Activated gamma-delta T cell (primary cell): ENCODE measurements at places on chromosomes 6 and 20.

- no peak for DNase-seq
These were observed 34.2 kb upstream of the B4GALT5 start for GRCh38 chr20:49747707-49748524.

DNA sequence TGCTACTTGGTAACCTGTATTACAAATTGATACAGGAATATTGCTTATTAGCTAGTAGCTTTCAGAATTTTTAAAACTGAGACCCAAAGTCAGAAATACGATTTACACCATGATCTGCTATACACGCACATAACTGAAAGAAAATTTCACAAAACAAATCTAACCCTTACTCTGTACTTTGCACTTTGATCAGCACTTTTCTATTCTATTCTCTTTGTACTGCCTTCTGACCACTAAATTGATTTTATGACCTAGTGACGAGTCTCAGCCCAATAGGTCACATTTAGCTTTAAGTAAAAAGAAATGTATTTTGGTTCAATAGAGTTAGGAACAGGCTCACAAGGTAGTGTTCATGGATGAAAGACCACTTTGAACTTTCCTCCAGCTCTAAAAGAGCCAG, 252.5 kb downstream of the TBX18 start:
- no peak for DNase-seq

GRCh38 chr6:89952105-89952671, 57.9 kb downstream of the GJA10 start:
- no peak for DNase-seq

GRCh38 chr20:31666258-31667042, 28.7 kb downstream of the COX4I2 start:
- no peak for DNase-seq

- DNase-seq: no peak
These were observed 155.1 kb upstream of the SOX4 start for GRCh38 chr6:21438237-21438985.

DNA sequence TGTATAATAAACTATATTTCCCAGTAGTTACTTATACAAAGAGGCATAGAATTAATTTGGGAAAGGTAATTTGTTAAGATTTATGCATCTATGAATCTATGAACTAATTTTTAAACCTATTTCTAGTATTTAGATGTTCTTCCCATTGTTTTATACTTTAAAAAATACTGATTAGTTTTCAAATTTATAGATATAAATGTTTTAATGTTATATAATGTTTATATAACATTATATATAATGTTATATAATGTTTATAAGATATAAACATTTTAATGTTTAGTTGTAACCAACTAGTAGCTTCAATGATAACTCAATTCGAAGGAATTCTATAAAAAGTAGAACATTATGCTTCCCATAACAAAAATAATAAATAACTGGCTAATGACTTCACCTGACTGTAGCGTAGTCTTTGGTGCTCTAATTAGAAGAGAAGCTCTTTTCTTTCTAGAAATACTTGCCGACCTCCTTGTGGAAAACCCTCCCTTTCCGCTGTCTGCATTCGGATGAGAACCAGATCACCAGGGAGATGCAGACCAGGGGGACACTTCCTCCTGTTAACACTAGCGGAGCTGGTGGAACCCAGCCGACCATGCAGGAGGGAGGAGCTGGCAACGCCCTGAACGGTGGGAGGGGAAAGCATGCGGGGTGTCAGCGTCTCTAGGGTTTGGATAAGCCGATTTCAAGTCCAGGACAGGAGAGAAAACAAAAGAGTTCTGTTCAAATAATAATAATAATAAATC, 158.4 kb downstream of the OR2B2 start:
- no peak for DNase-seq

DNA sequence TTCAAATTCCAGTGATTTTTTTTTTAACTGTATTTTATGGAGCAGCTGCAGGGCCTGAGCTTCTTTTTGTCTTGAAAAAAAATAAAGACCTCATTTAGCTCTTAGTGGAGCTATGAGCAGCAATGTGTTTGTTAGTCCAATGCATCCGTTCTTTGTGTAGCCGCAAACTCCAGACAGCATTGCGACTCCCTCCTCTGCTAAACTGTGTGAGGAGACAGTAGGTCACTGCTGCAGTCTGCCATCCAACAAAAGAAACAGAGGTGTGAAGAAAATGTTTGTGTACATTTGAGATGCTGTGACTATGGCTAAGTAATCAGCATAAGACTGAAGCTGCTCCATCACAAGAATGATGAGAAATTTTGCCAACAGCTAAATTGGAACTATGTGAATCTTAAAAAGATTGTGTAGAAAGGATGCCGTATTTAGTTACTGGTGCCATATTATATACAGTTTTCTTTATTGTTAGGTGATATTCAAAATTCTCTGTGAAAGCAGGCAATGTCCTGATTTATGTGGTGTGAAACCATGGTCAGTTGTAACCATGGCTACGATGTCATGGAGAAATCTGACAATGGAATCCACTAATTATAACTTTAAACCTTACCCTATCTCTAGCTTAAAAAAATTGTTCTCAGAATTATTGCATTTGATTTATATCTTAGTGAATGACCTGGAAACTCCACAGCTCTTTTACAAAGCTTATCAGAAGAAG, 428.8 kb upstream of the EPHA7 start:
- no peak for DNase-seq

- no peak for DNase-seq
These were observed 99.4 kb downstream of the MYB start for GRCh38 chr6:135280375-135281136.

GRCh38 chr6:136529710-136530109, 20.5 kb downstream of the MAP7 start:
- DNase-seq: no peak

- no peak for DNase-seq
These were observed 38.2 kb downstream of the JAG1 start for GRCh38 chr20:10635476-10636208.

DNA sequence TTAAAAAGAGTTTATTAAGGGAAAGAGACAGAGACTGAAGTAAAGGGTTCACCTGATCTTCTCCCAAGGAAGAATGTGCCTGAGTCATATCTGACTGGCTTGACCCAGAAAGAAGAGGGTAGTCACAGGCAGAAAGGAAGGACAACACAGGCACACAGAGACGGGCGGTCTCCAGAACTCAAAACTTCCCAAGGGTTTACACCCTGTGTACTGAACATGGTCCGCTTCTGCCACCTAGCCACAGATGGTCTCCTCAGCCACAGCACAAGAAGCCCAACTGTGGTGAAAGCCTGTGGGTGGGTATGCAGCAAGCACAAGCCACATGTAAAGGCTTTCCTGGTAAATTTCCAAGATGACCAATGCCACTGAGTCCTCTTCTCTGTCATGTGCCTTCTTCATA, 17.2 kb downstream of the UNC5CL start:
- DNase-seq: no peak

GRCh38 chr20:55961376-55962330, 43.7 kb downstream of the CBLN4 start:
- no peak for DNase-seq
